ENCODE measurements at places on chromosomes 11 and 22.

- DNase-seq = no peak
Observed at GRCh38 chr11:116891746-116892145, 54.3 kb upstream of the APOA1 start.

- no peak for DNase-seq
Observed at GRCh38 chr22:36224245-36224644, 15.1 kb downstream of the APOL2 start.

- DNase-seq = no peak
Observed at GRCh38 chr11:132228746-132229325, 858.4 kb downstream of the NTM start.

DNA sequence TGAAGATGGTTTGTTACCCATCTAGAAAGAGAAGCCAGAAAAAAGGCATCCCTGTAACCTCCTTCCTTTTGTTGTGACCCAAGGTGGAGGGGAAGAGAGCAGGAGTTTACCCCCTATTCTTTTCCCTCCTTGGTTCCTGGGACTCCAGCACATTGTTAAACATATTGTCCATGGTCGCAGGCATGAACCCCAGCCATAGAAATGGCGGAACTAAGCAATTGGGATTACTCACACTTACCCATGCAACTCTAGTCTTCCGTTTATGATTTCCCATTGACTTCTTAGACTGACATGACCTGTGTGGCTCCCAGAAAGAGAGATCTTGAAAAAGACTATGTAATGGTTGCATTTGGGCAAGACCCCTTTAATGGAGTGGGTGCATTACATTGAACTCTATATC, 45.4 kb downstream of the OR4C46 start:
- no peak for DNase-seq

GRCh38 chr11:119482521-119483011, 59.6 kb upstream of the THY1 start:
- no peak for DNase-seq

GRCh38 chr22:29716814-29717545, 2.8 kb upstream of the CABP7 start:
- DNase-seq = no peak

DNA sequence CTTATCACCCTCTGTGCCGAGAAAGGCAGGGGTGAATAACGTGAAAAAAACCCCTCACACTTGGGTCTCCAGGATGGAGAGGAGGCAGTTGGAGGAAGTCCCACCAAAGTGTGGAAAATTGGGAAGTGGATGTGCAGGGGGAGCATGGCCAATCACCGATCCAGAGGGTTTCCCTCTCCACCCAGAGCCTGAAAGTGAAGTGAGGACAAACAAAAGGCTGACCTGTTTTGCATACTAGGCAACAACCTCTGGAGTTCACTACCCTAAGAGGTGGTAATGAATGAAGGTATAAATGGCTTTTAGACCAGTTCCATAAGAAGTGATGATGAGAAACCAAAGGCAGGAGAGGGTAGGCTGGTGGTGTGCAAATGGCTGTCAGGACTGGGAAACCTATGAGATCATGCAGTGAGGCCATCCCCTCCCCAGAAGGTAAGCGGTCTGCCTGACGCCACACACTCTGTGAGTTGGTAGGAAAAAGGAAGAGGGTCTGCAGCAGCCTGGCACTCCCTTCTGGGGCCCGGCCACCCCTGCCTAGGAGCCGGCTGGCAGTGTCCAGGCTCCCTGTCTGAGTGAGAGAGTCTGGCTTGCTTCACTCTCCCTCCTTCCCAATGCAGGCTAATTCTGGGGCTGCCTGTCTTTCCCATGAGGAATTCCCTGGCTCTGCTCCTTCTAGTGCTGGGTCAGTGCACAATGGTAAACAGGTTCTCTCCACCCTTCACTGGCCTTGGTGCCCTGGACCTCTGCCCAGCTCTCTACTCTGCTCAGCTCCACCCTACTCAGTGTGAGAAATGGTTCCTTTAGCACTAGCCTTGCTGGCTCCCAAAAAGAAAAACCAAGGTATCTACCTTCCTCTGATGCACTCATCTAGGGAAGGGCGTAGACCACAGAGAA, 15.6 kb downstream of the TBC1D10A start:
- no peak for DNase-seq

- no peak for DNase-seq
Observed at GRCh38 chr11:130188585-130189347, 29.2 kb downstream of the ST14 start.

DNA sequence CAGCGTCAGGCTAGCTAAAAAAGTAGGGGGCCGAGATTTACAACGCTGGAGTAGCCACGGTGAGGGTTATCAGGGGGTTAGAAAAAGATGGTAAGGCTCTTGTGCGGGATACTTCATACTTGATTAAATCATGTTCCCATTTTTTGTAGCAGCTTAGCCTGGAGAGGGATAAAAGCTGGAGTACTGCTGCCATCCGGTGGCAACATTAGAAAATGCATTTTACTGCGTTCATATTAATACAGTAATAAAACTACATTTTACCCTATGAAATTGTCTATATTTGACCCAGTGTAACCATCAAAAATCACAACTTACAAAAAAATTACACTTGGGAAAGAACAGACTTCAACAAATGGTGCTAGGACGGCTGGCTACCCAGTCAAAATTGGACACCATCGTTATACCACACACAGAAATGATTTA, 17.3 kb downstream of the RPUSD4 start:
- peak; percentile 27 for DNase-seq

- DNase-seq = no peak
Observed at GRCh38 chr11:111797145-111797581, 31.0 kb upstream of the PPP2R1B start.

- no peak for DNase-seq
Observed at GRCh38 chr11:85599083-85599482, 28.1 kb downstream of the DLG2 start.
